Left cardiac atrium (tissue), 4 donors: ENCODE measurements at places on chromosomes 7 and 10. TPM values are rescaled to one million over a fixed set of nuclear protein-coding genes. Genes with fewer than 3 reads are reported as not detected.

Gene ADIRF
- 143 TPM for total RNA-seq

Gene CLDN4
- total RNA-seq = 0.71 TPM

Gene EBLN1
- total RNA-seq = not detected

Gene PNLIP
- total RNA-seq = not detected

Gene PILRB
- total RNA-seq = 12.5 TPM

Gene SHTN1
- 10.7 TPM for total RNA-seq

Gene CAMK2B
- 98.7 TPM for total RNA-seq

Gene IFIT3
- 8.6 TPM for total RNA-seq

Gene CSGALNACT2
- total RNA-seq = 12.0 TPM
